ENCODE measurements at places on chromosomes 5 and 9. TPM values are rescaled to one million over a fixed set of nuclear protein-coding genes. Genes with fewer than 3 reads are reported as not detected.

PAXX gene
- 66.4 TPM for polyA plus RNA-seq

IL5 gene
- polyA plus RNA-seq = not detected

FAM200C gene
- polyA plus RNA-seq = 0.33 TPM

FAT2 gene
- polyA plus RNA-seq = 0.05 TPM

SPATA6L gene
- polyA plus RNA-seq = 0.50 TPM

- DNase-seq = no peak
Observed at GRCh38 chr5:998246-999031, 10.2 kb upstream of the NKD2 start.

DNA sequence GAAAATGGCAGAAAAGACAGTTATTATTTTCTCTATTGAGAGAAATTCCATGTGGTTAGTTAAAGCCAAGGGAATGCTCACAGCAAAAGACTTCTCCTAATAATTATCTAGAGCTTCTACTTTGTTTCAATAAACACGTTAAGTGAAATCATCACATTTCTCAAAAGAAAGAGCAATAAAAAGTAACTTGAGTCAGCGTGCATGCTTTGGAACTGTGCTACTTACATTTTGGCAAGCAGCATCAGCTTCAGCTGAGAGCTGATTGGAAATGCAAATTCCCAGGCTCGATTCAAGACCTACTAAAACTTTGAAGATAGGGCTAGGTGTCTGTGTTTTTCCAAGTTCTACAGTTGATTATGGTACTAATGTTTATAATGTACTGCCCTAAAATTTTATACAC is 132.1 kb downstream of the CDH18 start:
- DNase-seq = no peak

- no peak for DNase-seq
Observed at GRCh38 chr9:111147041-111147440, 108.8 kb upstream of the LPAR1 start.

- no peak for DNase-seq
Observed at GRCh38 chr9:93963969-93964368, 8.8 kb upstream of the BARX1 start.

GRCh38 chr5:7347377-7347776 is 48.6 kb upstream of the ADCY2 start:
- no peak for DNase-seq

GRCh38 chr5:127684726-127685467 is 18.3 kb upstream of the CCDC192 start:
- DNase-seq = no peak

DNA sequence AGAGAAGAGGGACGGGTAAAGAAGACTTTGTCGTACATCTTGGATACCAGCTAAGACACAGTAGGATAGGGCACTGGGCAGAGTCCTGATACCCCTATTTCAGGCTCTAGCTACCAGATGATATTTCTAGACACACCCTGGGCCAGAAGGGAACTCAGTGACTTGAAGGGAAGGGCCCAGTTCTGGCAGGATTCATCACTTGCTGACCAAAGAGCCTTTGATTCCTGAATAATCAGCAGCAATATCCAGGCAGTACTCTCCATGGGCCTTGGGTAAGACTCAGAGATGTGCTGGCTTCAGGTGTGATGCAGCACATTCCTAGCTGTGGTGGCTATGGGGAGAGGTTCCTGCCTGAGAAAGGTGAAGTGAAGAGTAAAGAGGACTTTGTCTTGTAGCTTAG is 40.7 kb downstream of the TPD52L3 start:
- DNase-seq = no peak
